Endodermal cell (in vitro differentiated cells): ENCODE measurements at places on chromosomes 3 and 15. TPM values are rescaled to one million over a fixed set of nuclear protein-coding genes. Genes with fewer than 3 reads are reported as not detected.

DNA sequence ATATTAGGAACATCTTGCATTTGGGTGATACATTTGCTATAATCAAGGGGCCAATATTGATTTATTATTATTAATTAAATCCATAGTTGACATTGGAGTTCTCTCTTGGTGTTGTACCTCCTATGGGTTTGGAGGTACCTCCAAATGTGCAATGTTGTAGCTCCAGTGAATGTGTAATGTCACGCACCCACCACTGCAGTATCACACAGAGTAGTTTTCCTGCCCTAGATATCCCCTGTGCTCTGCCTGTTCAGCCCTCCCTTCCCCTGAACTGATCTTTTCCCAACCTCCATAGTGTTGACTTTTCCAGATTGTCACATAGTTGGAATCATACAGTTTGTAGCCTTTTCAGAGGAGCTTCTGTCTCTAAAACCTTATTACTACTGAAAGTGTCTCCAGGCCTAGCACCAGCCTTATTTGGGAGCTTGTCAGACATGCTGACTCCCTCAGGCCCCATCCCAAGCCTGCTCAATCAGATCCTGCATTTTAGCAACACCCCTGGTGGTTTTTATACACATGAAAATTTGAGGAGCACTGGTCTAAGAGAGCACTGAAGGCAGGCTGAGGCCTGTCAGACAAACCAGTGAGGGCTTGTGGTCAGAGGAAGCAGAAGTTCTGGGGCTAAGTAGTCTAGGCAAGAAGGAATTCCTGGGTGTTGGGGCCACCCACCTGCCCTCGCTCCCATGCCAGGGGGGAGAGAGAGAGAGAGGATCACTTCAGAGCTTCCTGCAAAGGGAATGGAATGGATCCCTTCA is 73.4 kb downstream of the SLC6A11 start:
- no peaks in the 10 kb centered on the region for H3K36me3 ChIP-seq
- H3K27me3 ChIP-seq, result no peaks in the 10 kb centered on the region
- H3K4me3 ChIP-seq, result no peak overlapping the region
- no peak overlapping the region for H3K27ac ChIP-seq

- no peaks in the 10 kb centered on the region for H3K27me3 ChIP-seq
- no peak overlapping the region for H3K27ac ChIP-seq
- H3K4me3 ChIP-seq, result no peak overlapping the region
- H3K4me1 ChIP-seq, result no peaks in the 10 kb centered on the region
Measured at GRCh38 chr15:58544756-58545155, 113.0 kb downstream of the LIPC start.

DNA sequence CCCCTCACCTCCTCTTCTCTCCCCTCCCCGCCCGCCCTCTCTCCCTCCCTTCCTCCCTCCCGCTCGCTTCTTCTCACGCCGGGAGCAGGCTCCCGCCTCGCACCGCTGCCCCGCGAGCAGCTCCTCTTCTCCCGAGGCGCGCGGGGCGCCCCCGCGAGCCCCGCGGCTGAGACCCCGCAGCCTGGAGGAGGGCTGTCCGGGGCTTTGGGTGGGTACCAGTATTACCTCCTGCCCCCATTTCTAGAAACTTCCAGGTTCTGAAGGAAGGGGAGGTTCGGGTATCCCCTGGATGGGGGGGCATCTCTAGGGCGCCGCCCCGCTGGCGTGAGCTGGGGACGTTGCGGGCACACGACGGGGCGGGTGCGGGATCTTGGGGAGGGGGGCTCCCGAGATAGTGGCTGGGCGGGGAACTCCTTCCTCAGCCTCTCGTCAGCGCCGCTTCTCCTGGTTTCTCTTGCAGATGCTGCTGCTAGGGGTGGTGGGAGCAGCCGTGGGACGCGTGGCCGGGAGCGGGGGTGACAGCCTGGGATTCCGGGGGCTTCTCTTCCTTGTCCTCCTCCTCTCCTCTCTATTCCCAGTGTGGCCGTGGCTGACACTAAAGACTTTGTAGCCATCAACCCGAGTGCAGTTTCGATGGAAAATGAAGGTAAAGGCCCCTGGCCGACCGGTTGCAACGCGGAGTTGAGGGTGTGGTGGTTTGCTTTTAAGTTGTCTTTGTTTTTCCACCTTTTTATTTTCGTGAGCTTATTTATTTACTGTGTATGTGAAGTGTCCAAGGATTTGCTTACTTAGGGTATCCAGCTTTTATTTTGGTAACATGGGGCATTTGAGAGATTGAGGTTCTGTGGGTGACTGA is 474 bp downstream of the ATP2C1 start:
- H3K36me3 ChIP-seq, result no peaks in the 10 kb centered on the region
- DNase-seq, result peak; percentile 73
- peak overlapping the region; percentile 97 for H3K4me3 ChIP-seq
- H3K27me3 ChIP-seq, result no peaks in the 10 kb centered on the region

- no peak for DNase-seq
- no peaks in the 10 kb centered on the region for H3K36me3 ChIP-seq
- no peaks in the 10 kb centered on the region for H3K4me1 ChIP-seq
- H3K27me3 ChIP-seq, result no peaks in the 10 kb centered on the region
- no peak within 1 kb of the TSS for H3K4me3 ChIP-seq
- H3K27ac ChIP-seq, result no peak within 1 kb of the TSS
Measured at GRCh38 chr3:48222616-48223513, at the start of gene CAMP. TSS of gene CAMP (plus strand) at chr3:48223495. CDS start at chr3:48223512, 17 bp downstream.

DNA sequence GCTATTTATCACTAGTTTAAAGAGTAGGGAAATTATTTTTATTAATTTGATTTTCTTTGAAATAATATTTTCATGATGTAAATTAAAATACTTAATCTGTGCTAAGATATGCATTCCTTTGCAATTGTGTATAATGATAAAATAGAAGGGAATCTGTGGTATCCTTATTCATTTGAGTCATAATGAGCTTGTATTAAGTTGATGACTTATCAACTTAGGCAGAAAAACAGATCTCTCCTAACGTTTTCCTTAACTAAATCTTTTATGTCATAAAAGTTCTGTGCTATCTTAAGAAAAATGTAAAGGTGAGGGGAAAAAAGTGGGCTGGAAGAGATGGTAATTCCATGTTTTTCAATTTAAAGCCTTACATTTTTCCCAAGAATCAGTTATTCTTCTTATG is 1.9 kb downstream of the FGF7 start:
- H3K27me3 ChIP-seq, result no peaks in the 10 kb centered on the region
- DNase-seq, result no peak
- no peak overlapping the region for H3K4me3 ChIP-seq
- no peak overlapping the region for H3K27ac ChIP-seq
- H3K36me3 ChIP-seq, result no peaks in the 10 kb centered on the region

DNA sequence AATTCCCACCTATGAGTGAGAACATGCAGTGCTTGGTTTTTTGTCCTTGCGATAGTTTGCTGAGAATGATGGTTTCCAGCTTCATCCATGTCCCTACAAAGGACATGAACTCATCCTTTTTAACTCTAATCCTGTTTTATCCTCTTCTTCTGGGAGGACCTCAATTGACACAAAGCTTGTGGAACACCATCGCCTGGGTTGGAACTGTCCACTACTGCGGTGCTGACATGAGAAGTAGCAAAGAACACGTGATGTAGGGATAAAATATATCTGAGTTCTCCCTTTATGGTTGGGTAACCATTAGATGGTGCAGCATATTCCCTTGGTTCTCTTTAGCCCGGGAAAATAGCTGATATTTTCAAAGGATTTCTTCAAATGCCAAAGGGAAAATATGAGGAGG is 105.3 kb upstream of the TOPAZ1 start:
- no peak overlapping the region for H3K4me3 ChIP-seq
- H3K36me3 ChIP-seq, result no peaks in the 10 kb centered on the region
- H3K27ac ChIP-seq, result no peak overlapping the region
- H3K4me1 ChIP-seq, result no peaks in the 10 kb centered on the region

- no peak overlapping the region for H3K4me3 ChIP-seq
- DNase-seq, result peak; percentile 72
- no peaks in the 10 kb centered on the region for H3K27me3 ChIP-seq
- H3K36me3 ChIP-seq, result no peaks in the 10 kb centered on the region
- no peak overlapping the region for H3K27ac ChIP-seq
Measured at GRCh38 chr3:4994823-4995499, 15.7 kb downstream of the BHLHE40 start.

DNA sequence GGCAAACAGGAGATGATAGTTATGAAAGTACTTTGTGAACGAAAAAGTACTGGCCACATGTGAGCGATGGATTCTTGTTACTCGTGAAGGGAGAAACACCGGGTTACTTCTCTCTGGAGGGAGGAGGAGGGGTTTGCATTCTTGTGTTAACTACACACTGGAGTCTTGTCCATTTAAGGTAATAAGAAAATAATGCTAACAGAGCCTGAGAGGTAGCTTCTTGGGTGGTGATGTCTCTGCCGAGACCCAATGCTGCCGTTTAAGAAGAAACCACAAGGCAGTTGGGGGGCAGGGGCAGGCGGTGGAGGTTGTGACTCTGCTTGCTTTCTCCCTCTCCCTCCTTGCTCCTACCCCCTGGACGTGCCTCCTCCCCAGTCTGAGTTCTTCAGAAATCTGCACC is 100.9 kb upstream of the ROPN1 start:
- no peaks in the 10 kb centered on the region for H3K36me3 ChIP-seq
- H3K27me3 ChIP-seq, result no peaks in the 10 kb centered on the region
- no peaks in the 10 kb centered on the region for H3K4me1 ChIP-seq
- DNase-seq, result no peak
- no peak overlapping the region for H3K4me3 ChIP-seq
- no peak overlapping the region for H3K27ac ChIP-seq

DNA sequence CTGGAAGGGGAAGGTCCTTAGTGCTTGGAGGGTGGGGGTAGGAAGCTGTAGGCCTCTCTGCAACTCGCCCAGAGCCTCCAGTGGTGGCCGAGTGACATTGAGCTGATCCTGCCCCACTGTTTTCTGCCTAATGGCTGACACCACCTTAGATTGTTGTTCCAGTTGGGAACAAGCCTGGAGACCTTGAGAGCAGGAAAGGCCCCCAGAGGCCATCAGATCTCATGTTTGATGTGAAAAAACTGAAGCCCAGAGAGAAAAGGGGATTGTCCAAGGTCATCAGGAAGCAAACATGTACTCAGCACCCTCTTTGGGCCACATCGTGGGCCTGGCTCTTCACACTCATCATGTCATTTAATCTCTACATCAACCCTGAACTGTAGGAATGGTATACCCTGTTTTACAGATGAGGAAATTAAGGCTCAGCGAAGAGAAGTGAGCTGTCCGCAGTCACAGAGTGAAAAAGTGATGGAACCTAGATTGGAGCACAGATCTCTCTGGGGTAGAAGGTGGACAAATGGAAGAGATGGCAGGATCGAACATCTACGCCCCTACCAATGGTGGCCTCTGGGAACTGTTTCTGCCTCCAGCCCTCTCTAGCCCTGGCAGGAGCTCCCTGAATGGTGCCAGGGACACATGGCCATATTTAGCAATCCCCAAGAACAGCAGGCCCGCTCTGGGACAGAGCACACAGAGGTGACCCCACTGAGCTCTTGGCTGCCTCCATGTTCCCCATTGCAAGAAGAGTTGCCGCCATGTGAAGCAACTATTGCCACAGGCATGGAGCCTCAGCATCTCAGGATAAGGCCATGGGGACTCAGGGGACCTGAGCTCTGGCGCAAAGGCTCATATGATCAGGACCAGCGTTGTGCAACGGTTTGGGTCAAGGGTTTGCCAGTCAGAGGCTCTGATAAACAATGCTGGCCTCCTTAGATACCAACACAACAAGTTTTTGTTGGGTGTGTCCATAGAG is 31.6 kb upstream of the TSEN2 start:
- H3K4me1 ChIP-seq, result peaks cover 8% of the 10 kb centered on the region
- no peak overlapping the region for H3K27ac ChIP-seq
- peaks cover 76% of the 10 kb centered on the region for H3K27me3 ChIP-seq
- no peak for DNase-seq

DNA sequence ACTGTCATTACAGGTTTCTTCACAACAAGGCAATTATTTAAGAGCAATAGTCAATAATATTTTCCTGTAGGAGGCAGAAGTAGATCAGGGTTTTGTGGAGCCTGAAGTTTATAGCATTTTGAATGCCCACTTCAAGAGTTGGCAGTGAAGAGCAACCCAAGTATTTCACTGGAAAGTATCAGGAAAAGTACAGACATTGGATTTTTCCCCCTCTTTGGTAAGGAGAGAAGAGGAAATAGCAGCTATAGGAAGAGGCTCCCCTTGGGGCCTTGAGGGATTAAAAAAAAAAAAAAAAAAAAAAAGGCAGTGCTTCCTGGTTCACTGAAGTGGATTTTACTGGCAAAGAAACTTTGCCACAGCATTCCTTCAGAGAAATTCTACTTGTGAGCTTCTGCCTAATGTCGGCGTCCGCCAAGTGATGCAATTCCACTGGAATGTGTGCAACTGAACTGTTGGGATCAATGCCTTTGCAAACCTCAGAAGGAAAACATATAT is 5.7 kb upstream of the CNTN6 start:
- no peak overlapping the region for H3K4me3 ChIP-seq
- no peak overlapping the region for H3K27ac ChIP-seq
- DNase-seq, result no peak
- no peaks in the 10 kb centered on the region for H3K36me3 ChIP-seq
- H3K27me3 ChIP-seq, result no peaks in the 10 kb centered on the region
- no peaks in the 10 kb centered on the region for H3K4me1 ChIP-seq

GRCh38 chr15:85625166-85625830 is 169.4 kb downstream of the KLHL25 start:
- no peak for DNase-seq
- no peak overlapping the region for H3K27ac ChIP-seq
- H3K4me1 ChIP-seq, result no peaks in the 10 kb centered on the region
- H3K4me3 ChIP-seq, result no peak overlapping the region
- H3K36me3 ChIP-seq, result peaks cover 59% of the 10 kb centered on the region

GRCh38 chr15:65916664-65917406 is 47.5 kb downstream of the RAB11A start:
- peak; percentile 92 for DNase-seq
- H3K4me3 ChIP-seq, result no peak overlapping the region
- H3K4me1 ChIP-seq, result peaks cover 3% of the 10 kb centered on the region
- H3K36me3 ChIP-seq, result peaks cover 11% of the 10 kb centered on the region

DNA sequence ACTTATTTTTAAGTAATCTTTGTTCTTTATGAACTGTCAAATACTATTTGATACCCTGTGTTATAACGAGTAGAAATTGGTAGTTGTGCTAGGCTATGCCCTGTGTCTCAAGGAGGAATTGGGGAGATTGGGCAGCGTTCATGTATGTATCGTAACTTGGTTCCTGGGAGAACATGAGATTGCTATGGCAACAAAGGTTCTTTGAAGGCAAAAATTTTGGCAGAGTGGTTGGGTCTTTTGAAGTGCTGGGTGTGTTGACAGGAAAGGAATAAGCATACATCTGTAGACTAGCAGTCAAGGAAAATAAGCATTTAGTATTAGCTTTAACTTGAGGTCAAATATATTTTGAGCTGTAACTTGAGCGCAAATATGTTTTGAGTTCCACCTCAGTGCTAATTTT is 45.3 kb downstream of the TCF12 start:
- no peak for DNase-seq
- no peak overlapping the region for H3K27ac ChIP-seq
- no peak overlapping the region for H3K4me3 ChIP-seq
- no peaks in the 10 kb centered on the region for H3K4me1 ChIP-seq
- H3K36me3 ChIP-seq, result no peaks in the 10 kb centered on the region

GRCh38 chr3:186598108-186598784 is 14.6 kb upstream of the AHSG start:
- no peak overlapping the region for H3K27ac ChIP-seq
- no peaks in the 10 kb centered on the region for H3K4me1 ChIP-seq
- no peaks in the 10 kb centered on the region for H3K36me3 ChIP-seq

- no peak overlapping the region for H3K4me3 ChIP-seq
- H3K27me3 ChIP-seq, result no peaks in the 10 kb centered on the region
- DNase-seq, result no peak
- H3K36me3 ChIP-seq, result peaks cover 19% of the 10 kb centered on the region
- H3K27ac ChIP-seq, result no peak overlapping the region
Measured at GRCh38 chr3:100173961-100174360, 59.7 kb upstream of the FILIP1L start.

The SOX14 gene
- 0.33 TPM in 1 of 3 replicates, not detected in the others for total RNA-seq

The IQCH gene
- total RNA-seq, result 7.5 to 12.8 TPM (median 11.3 TPM) in 3 replicates

The BLM gene
- 24.6 and 29.6 TPM in 2 replicates for total RNA-seq

The FBXL2 gene
- 11.8 and 12.4 TPM in 2 replicates for total RNA-seq

The SERPINI2 gene
- not detected in 3 replicates for total RNA-seq
